NCI-H2081 treated with DMSO at 0.1 percent for 48 hours (cell line): ENCODE measurements at places on chromosomes 11 and 22.

DNA sequence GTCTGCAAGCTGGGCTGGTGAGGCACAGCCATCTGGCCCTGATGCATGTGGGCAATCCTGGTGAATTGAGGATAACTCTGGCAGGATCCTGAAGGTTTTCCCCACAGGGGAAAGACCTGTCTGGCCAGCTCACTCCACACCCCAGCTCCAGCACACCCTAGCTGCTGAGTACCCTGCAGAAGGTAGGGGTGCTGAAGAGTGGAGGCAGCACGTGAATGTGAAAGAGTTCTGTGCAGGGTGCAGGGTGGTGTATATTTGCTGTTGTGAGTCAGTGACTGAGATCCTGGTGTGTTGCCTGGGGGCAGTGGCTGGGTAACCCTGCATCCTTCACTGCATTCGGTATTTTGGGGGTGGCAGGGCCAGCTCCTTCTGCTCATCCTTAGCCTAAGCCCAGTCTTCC is 22.4 kb downstream of the DGAT2 start:
- DNase-seq = no peak

DNA sequence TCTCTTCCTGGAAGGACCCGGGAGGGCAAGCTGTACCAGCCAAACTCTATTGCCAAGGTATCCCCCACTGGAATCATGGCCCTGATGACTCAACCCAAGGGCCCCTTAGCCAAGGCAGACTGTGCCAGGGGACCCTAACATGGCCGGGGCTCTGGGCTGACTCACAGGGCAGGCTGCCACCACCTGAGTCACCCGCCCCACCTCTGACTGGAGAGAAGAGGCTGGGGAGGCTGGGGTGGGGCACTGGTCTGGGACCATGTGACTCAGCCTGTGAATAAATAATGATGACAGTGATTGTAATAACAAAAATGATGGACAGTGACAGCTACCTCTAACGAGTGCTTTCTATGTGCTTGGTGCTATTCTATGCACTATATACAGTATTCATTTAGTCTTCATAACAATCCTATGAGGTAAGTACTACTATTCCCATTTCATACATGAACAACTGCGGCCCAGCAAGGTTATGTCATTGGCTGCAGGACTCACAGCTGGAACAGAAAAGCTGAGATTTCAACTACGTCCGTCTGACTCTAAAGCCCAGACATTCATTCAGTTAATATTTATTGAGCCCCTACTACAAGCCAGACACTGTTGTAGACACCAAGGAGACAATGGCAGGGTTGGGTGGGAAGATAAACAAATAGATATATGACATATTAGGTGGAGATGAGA is 84.2 kb downstream of the FBXO7 start:
- DNase-seq = no peak

- DNase-seq = no peak
These were observed 9.2 kb upstream of the SCN4B start for GRCh38 chr11:118161786-118162185.

- DNase-seq = no peak
These were observed 86.6 kb downstream of the YAP1 start for GRCh38 chr11:102196816-102197215.

DNA sequence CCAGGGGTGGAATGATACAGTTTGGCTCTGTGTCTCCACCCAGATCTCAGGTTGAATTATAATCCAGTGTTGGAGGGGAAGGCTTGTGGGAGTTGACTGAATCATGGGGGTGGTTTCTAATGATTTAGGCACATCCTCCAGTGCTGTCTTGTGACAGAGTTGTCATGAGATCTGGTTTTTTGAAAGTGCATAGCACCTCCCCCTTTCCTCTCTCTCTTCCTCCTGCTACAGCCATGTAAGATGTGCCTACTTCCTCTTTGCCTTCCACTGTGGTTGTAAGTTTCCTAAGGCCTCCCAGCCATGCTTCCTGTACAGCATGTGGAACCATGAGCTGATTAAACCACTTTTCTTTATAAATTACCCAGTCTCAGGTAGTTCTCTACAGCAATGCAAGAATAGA is 45.1 kb downstream of the THAP12 start:
- no peak for DNase-seq

DNA sequence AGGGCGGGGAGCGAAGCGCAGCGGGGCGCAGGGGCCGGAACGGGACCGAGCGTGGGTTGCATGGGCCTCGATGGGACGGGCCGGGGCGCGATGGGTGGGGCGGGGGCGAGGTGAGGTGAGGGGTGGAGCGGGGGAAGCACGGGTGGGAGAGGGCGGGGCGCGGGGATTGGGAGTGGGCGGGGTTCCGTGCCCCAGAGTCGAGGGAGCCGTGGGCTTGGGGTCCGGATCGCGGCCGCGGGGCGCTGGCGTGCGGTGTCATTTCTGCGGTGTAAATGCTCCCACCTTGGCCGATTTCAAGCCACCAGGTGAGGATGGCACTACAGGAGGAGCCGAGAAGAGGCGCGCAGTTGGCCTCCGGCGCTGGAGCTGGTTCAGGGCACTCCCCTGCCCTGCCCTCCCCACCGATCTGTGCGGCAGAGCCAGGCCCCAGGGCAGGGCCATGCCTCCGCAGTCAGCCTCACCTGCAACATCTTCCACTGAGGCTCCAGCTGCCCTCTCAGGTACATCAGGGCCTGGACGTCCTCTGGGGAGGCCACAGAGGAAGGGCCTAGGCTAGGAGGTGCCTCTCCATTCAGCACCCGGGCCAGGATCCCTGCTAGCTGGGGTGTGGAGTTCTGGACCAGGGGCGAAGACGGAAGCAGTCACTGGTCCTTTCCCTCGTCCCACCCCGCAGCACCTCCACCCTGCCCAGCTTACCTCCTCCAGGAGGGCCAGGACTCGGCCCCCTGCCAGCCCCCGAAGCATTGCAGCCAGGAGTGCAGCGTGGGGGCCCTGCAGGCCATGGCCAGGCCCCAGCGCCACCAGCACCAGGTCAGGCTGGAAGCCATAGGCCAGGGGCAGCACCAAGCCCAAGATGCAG is 620 bp upstream of the TUBGCP6 start:
- no peak for DNase-seq

- DNase-seq = no peak
These were observed 479 bp downstream of the RSF1 start for GRCh38 chr11:77819921-77820564.

- DNase-seq = no peak
These were observed 411.5 kb upstream of the DDI1 start for GRCh38 chr11:103624708-103625623.

- no peak for DNase-seq
These were observed 13.6 kb downstream of the FJX1 start for GRCh38 chr11:35631891-35632290.

GRCh38 chr11:27200779-27201453 is 160.3 kb downstream of the BBOX1 start:
- DNase-seq = no peak

GRCh38 chr11:134401825-134402809 is 9.9 kb downstream of the B3GAT1 start:
- DNase-seq = no peak

GRCh38 chr11:117459979-117460300 is 132.3 kb downstream of the CEP164 start:
- DNase-seq = no peak

GRCh38 chr22:45831394-45831793 is 145.6 kb downstream of the WNT7B start:
- DNase-seq = no peak

DNA sequence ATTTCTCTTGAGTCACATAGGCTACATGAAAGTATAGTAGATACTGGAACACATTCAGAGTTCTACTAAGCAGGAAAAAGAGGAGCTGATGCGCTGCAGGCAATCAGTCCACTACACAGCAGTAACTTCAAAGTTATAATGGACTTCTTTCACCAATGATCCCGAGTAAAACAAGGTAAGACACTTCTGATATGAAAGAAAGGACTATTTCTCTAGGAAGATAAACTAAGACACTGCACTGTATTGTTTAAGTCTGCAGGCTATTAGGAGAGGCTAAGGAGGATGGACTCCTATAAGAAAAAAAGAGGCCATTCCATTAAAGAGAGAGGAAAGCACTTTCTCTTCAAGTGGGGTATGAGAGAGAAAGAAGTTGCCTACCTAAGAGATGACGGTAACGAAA is 31.6 kb upstream of the ARL14EP start:
- no peak for DNase-seq

DNA sequence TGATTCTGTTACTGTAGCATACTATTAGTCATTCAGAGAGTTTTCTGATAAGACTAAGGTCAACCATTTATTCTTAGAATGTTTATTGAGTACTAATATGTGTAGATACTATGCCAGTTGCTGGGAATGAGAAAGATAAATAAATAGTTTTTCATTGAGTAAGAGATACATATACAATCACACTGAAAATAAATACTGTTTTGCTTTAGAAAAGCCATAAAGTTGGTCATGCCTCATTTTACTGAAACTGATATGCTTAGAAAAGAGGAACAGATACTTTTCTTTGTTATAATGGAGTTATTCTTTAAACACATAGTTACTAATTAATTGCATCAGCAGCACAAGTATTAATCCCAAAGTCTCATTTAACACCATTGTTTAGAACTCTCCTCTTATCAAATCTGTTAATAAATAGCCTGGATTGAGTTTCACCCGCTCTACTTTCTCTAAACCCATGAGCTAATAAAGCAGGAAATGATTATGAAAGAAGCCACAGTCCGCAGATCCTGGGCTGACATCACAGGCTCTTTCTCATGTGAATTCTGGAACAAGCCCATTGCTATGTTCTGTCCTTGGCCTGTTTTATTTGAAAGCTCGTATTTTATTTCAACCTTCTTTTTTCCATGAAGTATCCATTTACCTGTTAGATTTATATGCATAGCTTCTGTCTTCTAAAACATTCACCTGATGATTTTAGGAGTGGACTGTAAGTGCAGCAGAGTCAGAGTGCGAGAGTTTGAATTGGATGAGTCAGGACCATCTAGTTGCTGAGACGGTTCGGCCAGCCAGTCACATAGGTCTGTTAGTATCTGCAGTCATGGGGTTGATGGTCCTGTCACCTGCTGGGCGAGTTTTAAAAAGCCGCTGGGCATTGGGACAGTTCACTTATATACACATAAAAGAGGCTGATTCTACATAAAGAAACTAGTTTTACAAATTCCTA is 35.5 kb downstream of the PIWIL4 start:
- no peak for DNase-seq

- DNase-seq = no peak
These were observed 83.6 kb downstream of the KCNJ1 start for GRCh38 chr11:128783513-128783912.

DNA sequence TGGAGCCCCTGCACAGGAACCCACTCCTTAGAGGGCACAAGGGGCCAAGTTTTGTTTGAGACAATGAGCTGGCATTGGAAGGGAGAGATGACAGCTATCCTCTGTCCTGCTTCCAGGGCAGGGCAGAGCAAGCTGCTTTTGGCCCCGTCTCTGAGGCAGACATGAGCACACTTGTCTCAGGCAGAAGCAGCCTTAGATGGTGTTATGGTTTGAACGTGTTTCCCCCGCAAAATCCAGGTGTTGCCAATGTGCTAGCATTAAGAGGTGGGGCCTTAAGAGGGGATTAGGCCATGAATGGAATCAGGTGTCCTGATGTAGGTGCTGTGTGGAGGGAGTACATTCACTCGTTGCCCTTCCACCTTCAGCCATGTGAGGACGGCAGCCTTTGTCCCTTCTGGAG is 2.5 kb downstream of the TP53AIP1 start:
- DNase-seq = no peak

DNA sequence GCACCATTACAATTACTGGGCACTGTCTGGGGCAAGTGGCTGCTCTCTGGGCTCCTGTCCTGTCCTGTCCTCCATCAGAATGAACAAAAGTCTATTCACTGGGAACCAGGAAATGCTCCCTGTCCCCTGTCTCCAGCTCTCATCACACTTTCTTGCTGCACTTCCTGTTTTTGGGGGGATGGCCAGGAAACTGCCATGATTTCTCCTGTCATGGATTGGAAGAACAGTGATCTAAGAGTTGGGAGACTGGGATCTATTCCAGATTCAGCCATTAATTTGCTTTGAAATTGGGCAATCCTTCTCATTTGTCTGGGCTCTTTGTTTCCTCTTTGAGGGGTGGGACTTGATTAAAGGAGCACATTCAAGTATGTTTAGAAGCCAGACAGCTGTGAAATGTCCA is 61.4 kb upstream of the KIRREL3 start:
- DNase-seq = no peak

- no peak for DNase-seq
These were observed 13.1 kb upstream of the CCDC134 start for GRCh38 chr22:41787331-41787730.

DNA sequence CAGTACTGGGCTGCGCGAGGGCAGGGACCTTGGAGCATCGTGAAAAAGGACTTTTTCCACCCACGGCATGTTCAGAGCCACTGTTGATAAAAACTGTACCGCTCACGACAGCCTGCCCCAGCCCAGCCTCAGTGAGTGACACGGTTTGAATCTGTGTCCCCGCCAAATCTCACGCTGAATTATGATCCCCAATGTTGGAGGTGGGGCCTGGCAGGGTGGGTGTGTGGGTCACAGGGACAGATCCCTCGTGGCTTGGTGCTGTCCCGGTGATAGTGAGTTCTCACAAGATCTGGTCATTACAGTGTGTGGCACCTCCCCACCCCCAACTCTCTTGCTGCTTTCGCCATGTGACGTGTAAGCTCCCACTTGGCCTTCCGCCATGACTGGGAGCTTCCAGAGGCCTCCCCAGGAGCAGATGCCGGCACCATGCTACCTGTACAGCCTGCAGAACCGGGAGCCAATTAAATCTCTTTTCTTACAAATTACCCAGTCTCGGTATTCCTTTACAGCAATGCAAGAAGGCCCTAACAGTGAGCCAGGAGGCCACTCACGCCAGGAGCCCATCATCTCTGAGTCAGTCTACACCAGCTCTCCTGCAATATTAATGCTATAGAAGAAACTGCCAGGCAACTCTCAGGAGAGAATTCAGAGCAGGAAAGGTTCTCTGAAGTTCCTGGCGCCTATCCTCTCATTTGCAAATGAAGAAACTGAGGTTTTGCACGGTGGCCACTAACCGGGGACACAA is 1.3 kb downstream of the TOLLIP start:
- DNase-seq = no peak

DNA sequence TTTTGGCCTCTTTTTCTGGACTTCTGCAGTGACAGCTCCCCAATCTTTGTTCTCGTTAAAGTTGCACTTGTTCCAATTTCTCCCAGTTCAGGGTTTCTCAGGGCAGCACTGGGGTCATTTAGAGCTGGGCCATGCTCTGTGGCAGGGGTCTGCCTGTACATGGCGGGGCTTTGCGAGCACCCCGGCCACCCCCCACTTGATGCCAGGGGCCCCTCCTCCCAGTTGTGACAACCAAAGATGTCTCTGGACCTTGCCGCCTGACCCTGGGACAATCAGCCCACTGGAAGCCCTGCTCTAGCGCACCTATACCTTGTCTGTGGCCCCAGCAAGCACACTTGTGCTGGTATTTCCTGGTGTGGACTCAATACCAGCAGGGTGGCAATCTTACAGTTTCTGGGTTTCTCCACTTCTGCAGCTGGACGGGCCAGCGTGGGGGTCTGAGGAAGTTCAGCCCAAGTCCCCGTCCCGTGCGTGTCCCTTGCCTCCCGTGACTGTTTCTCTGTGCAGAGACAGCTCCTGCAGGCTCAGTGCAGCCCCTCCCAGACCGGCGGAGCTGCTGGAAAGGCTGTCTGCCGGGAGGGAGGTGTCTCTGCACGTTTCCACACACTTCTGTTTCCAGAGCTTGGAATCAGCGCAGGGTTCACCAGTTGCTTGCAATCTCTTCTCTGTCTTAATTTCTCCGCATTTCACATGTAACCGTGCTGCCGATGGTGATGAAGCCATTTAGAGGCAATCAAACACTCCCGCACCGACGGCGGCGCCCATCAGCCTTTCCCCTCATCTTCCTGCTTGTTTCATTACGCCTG is 1328.9 kb downstream of the BRD1 start:
- no peak for DNase-seq
